Activated CD8-positive, alpha-beta memory T cell treated with anti-CD3 and anti-CD28 coated beads for 4 hours (primary cell): ENCODE measurements at places on chromosomes 2 and 18.

DNA sequence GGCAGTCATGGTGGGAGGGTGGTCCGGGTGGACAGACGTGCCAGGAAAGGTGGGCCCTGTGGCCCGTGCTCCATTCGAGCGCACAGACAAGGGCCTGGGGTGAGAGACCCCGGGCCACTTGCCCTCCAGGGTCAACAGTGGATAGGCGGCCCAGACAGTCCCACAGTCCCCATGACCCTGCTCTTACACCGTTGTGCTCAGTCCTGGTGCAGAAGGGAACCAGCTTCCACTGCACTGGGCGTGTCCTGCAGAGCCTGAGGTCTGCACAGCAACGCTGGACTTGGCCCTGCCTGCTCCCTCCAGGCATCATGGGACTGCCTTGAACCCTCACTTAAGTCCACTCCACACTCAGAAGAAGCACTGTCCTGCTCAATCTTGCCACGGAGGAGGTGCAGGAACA, 52.0 kb downstream of the PXDN start:
- DNase-seq: no peak

DNA sequence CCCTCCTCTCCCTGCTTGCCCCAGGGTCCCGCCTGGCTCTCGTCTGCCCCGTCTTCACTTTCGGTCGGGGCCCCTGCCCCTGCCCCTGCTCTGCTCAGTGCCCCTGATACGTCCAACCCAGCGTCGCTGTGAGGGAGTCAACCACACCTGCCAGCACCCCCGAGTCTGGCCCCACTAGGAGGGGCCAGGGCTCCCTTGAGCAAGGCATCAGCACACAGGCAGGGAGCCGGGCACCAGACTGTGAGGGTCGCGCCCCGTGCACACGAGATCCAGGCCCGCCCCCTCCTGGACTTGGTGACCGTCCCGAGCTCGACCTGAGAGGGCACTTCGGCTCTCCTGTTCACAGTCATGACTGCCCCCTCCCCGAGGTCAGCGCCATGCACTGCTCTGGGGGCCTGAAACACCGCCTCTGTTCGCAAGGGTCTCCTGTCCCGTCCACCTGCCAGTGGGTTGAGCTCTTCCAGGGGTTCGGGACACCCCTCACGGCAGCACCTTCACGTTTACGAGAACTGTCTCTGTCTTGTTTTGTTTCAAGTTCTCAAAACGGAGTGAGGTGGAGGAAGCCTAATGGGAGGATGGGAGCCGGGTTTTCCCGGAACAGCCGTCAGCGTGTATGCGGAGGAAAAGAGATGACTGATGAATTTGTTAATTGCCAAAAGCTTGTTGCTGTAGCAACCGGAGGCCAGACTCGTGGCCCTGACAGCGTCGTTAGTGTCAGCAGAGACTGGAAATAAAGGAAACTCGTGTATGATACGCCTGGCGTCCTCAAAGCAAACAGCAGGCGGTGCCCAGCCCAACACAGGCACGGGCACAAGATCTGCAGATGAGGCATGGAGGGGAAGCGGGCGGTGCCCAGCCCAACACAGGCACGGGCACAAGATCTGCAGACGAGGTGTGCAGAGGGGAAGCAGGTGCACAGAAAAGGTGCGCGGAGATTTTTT, 48.2 kb upstream of the KCNG2 start:
- no peak for DNase-seq

- no peak for DNase-seq
Measured at GRCh38 chr2:150126143-150126740, 361.2 kb downstream of the RND3 start.

GRCh38 chr2:134314202-134314601, 60.3 kb downstream of the MGAT5 start:
- DNase-seq: no peak

DNA sequence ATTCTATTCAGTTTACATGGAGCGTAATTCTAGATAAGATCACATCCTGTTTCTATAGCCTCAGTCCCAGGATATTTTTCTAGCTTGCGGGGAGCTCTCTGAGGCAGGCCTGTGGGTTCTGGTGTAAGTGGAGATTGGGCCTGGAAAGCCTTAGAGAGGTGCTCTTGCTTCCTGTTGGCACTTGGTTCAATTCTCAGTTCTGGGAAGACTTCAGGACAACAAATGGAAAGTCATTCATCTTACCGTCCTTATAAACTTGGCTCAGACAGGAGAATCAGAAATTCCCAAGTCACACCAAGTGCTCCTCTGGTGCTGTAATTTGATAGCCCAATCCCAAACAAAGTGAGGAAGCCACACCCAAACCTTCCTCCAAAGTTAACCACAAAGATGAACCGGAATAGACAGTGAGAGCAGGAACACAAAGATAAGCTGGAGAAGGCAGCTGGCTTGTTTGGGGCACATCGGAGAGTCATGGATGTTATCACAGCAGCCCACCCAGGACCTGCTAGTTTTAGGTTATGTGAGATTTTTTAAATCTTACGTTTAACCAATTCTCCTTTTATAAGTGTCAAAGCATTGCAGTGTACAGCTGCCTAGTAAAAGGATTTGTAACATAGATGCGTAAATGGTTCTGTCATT, 144.3 kb upstream of the MAP3K20 start:
- DNase-seq: no peak

DNA sequence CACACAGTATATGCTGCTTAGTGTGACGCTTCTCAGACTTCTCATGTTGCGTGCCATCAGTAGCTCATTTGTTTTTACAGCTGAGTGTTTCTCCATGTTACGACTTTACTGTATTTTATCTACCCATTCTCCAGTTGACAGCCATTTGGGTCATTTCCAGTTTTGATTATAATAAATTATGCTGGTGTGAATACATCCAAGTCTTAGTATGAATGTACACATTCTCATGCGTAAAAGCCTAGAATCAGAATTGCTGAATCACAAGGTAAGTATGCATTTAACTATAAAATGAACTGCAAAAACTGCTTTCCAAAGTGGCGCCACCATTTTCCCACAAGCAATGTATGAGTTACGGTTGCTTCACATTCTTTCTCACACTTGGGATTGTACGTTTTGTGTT, 184.2 kb upstream of the SLC35G4 start:
- no peak for DNase-seq

DNA sequence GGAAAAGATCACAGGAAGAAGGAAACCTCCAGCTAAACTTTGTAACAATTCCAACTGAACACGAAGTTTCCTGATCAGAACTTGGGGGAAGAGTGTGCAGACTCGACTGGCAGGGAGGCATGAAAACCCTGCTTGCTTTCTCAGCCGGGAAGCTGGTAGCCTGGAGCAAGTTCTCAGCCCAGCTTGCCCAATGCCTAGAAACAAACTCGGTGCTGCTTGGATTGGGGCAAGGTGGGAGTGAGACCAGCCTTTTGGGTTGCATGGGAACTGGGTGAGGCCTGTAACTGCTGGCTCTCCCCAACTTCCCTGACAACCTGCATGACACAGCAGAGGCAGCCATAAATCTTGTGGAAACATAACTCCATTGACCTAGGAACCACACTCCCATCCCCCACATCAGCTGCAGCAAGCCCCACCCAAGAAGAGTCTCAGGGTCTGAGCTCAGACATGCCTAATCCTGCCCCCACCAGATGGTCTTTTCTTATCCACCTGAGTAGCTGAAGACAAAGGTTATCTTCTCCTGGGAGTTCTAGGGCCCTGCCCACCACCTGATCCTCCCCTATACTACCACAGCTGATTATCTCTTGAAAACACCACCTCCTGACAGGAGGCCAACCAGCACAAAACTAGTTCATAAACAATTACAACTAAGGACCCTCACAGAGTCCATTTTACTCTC, 1859.7 kb upstream of the CELF4 start:
- DNase-seq: no peak

DNA sequence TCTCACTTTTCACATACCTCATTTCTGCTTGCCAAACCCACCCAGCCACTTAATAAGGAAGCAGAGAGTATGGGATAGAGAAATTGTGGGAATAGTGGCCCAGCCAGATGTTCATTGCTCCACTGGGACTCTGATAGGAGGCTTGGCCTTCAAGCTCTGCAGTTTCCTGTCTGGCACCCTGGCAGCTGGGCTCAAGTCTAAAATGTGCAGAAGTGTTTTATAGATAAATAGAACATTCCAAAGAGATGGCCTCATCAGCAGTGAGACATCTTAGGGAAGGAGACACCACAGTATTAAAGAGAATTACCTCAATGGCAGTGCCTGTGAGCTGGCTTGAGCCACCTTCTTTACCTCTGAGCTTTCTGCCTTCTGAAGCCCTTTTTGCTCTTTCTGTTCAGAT, 24.7 kb downstream of the COPS7B start:
- DNase-seq: no peak

GRCh38 chr2:147623328-147623727, 221.5 kb upstream of the ACVR2A start:
- DNase-seq: no peak

GRCh38 chr2:227511955-227512354, 40.0 kb downstream of the AGFG1 start:
- no peak for DNase-seq

GRCh38 chr2:144240656-144241339, 279.1 kb downstream of the ZEB2 start:
- no peak for DNase-seq

GRCh38 chr18:2340335-2340734, 231.0 kb downstream of the METTL4 start:
- no peak for DNase-seq

- DNase-seq: no peak
Measured at GRCh38 chr2:58871469-58872142, 630.5 kb upstream of the FANCL start.

- DNase-seq: no peak
Measured at GRCh38 chr2:29583104-29583503, 338.3 kb downstream of the ALK start.

DNA sequence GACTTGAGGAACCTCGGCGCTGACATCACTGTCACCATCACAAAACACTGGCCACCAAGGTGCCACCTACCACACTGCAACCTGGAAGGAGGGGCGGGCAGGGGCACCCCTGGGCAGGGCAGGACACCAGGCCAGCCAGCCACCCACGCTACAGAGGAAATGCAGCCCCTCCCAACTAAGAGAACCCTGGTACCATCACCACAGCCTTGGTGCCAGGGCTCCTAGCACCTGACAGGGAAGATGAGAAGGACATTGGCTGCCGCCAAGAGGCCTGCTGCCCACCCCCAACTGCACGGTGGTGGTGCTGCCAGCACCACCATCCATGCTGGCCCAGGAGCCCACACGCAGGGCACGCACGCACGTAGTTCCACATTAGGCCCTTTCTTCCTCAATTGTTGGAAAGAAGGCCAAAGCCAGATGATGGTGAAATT, 88.7 kb downstream of the HDAC4 start:
- no peak for DNase-seq

GRCh38 chr2:42464631-42465030, 29.2 kb downstream of the KCNG3 start:
- no peak for DNase-seq

DNA sequence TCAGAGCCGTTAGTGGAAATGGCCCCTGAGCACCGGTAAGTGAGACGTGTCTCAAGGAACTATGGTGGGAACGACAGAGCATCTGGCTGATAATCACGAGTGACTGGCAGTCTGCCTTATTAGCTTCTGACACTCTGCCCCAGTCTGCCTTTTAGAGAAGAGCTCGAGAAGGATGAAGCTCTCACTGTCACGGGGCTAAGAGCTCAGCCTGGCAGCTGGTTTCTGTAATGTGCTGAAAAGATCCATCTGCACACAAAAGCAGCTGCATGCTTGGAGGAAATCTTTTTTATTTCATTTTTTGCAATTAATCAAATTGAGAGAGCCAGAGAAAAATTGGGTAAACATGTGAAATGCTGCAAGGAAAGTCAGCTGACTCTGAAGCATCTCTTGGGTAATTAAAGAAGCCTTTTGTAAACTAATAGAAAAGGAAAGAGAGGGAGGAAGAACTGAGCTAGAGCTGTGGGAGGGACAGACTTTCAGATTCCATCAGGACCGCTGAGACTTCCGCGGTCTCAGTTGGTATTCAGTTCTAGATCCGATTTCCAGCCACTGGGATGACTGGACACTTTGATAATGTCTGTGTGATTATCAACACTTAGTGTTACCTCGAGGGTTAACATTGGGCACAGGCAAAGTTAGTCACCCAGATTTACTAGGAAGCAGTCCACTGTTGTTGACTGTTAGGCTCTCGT, 24.4 kb downstream of the MBP start:
- no peak for DNase-seq

DNA sequence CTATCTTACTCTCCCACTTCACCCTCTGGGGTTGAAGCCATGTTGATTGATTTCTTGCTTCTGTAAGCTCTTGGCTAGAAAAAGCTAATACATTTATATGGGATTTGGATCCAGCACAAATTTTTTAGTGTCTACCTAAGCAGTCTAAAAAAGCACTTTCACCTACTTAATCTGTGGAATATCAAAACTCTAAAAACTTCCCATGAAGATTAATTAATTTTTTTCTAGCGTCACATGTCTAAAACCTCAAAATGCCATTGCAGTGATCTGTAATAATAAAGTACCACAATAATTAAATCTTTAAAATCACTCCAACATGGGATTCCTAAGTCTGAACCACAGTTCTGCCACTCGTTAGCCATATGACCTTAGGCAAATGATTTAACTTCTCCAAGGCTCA, 180.1 kb downstream of the EN1 start:
- no peak for DNase-seq

DNA sequence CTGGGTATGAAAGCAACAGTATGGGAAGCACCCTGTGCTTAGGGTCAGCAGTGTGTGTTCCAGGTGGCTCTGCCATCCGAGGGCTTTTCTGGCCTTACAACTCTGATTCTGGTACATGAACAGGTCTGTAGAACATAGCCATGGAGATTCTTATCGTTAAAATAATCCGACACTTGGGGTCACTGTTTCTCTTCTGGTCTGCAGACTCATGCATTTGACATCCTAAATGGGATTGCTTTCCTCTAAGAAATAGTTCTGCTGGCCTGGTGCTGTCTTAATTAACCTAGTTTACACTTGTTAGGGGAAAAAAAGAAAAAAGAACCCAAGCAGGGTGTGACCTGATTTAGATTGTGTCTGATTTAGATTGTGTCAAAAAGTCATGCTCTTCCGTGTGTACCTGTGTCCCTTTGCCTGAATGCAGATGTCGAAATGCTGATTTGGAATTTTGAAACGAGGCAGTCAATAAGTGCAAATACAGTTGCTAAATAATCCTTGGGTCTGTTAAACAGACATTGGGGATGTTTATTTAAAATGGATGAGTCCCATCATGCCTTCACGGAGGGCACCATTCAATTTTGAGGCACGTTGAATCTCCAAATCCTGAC, 59.6 kb downstream of the TRPM8 start:
- no peak for DNase-seq

DNA sequence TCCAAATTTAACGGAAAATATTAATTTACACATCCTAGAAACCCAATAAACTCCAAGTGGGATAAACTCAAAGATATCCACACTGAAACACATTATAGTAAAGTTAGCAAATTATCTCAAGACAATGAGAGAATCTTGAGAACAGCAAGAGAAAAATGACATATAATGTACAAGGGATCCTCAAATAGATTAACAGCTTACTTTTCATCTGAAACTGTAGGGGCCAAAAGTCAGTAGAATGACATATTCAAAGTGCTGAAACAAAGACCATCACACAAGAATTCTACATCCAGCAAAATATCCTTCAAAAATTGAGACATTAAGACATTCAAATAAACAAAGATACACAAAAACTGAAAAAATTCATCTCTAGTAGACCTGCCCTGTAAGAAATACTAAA, 18.7 kb upstream of the METTL21A start:
- DNase-seq: no peak
